Pons (tissue), 1 donor: ENCODE measurements at places on chromosomes 7 and 10.

GRCh38 chr7:55457801-55458200, 92.7 kb downstream of the LANCL2 start:
- no peak for DNase-seq

DNA sequence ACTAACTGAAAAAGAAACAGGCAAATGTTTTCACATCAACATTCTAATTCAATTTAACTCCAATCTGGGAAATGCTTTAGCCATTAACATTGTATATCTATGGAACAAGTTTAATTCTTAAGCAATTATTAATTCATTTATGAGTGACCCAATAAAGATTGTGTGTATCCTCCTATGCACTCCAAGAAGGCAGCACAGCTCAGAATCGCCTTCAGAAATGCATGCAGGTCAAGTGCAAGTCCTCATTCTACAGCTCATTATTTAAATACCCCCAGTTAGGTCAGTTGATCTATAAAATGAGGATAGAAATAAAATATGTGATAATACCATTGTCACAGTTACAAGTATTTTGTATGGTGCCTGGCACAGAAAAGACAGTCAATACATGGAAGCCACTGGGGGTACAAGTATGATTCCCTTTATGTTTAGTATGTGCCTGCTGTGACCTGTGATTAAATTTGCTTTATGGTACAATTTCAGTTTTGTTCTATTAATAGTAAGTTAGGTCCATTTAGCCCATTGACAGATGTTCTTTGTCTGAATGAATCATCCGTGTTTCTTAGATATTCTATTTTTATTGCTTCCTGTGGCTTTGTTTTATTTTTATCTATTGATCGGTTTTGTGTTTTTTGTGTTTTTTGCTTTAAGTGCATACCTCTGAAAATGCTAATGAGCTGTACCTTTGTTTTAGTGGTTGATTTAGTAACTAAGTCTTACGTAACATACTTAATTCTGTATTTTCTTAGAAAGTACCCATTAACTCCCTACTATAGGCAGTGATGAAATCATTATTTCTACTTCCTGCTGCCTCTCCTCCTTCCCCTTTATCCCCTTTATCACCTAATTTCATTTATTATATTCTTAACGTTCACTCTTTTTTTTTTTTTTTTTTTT, 42.8 kb downstream of the CPXM2 start:
- no peak for DNase-seq

- no peak for DNase-seq
These were observed 46.2 kb upstream of the STMP1 start for GRCh38 chr7:135616136-135616535.

GRCh38 chr7:42674541-42674940, 237.3 kb downstream of the C7orf25 start:
- DNase-seq = no peak

DNA sequence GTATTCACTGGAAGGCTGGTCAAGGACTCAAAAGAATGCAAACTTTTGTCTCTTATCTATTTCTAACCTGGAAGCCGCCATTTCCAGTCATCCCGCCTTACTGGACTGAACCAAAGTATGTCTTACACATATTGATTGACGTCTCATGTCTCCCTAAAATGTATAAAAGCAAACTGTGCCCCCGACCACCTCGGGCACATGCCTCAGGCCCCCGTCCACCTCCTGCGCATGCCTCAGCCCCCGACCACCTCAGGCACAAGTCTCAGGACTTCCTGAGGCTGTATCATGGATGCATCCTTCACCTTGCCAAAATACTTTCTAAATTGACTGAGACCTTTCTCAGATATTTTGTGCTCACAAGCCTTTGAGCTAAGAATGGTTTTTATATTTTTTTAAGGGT, 148.6 kb downstream of the PTPRN2 start:
- DNase-seq = no peak

DNA sequence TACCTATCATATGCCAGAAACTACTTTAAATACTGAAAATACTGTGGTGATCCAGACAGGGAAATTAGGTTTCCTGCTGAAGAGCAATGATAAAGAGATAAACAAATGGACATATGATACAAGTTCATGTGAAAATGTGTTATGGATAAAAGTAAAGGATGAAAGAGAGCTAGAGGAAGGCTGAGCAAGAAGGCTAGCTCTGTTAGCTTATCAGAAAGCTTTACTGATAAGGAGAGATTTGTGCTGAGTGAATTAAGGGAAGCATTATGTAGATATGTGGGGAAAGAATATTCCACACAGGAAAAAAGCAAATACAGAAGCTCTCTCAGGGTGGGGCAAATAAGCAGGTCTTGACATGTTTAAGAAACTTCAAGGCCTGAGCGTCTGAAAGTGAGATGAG, 308.4 kb downstream of the HDAC9 start:
- no peak for DNase-seq

DNA sequence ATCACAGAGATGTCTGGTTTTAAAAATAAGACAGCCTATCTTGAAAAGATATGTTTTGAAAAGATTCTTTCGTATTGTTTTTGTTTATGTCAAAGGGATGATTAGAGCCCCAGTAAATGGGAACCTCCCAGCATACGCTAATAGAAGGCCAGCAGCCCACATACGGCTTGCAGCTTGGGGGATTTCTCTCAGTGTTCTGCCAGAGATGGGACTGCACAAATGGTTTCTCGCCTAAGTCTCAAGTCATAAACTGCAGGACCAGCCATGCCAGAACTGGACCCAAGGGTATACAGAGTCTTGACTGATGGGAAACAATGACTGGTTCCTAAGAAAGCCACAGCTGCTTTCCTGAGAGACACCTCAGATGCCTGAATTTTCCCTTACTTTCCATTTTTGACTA, 306.9 kb upstream of the DGKB start:
- no peak for DNase-seq

DNA sequence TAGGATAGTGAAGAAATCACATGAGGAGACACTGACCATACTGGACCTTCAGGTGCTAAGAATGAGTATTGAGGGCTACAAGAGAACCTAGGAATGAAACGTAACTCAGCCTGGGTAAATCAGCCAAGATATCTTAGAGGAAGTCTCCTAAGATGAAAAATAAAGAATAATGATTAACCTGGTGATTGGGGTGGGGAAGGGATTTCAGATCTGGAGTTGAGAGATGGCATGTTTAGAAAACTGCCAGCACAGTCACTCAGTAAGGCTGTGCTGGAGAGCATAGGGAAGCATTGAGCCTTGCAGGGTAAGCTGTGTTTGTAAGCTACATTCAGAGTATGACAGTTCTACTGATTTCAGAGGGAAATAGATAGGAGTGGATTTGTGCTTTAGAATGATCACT, 1.9 kb upstream of the MALRD1 start:
- DNase-seq = no peak

- no peak for DNase-seq
These were observed 9.0 kb upstream of the VSIR start for GRCh38 chr10:71782221-71782916.

DNA sequence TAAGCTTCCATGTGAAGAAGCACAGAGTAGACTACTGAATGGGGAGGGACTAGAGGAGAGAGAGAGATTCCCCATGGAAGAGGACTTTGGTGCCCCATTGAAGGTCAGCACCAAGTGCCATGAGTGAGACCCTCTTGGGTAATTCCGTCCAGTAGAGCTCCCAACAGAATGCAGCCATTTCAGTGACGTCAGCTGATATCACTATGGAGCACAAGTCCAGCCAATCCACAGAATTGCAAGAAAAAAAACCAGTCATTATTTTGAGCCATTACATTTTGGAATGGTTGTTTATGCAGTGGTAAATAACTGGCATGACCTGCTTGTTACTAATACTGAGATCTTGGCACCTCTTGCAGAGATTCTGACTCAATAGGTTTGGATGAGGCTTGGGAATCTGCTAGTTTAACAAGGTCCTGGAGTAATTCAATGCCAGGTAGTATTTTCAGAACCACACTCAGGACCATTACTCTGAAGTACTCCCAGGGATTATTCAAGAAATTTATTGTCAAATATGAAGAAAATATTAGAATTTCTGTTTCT, 52.6 kb upstream of the SP8 start:
- no peak for DNase-seq

DNA sequence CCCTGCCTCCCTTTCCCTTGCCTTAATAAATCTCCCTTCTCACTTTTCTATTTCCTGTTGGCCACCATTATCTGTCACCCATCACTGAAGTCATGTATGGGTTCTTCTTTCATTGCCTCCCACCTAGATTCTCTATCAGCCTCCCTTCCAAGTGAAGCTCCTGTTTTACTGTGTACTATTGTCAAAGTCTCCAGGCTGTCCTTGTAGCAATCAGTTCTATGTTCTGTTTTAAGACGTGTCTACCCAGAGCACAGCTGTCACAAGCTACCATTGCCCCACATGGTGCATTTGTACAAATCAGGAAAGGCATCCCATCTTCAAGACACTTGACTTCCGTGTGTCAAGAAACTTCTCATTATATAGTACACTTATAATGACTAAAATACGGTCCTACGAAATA, 39.7 kb upstream of the ABCB5 start:
- no peak for DNase-seq

- DNase-seq = no peak
These were observed 54.4 kb downstream of the PROSER2 start for GRCh38 chr10:11877591-11877905.

DNA sequence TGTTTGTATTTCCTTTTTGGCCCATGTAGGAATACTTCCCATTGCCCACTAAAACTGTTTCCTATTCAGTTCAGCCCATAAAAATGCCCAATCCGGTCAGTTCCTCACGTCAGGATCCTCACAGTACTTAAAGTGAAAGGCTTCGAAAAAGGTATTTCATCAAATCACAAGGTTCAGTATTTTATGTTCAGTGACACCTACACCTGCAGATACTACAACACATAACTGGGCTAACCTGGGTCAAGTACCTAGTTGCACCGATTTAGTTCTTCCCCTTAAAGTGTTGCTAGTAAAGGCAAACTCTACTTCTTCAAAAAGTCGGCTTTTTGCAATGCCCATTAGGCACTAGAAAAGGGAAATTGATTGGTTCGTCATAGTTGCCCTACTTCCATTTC, 1.1 kb downstream of the SNX13 start:
- DNase-seq = peak; percentile 53

DNA sequence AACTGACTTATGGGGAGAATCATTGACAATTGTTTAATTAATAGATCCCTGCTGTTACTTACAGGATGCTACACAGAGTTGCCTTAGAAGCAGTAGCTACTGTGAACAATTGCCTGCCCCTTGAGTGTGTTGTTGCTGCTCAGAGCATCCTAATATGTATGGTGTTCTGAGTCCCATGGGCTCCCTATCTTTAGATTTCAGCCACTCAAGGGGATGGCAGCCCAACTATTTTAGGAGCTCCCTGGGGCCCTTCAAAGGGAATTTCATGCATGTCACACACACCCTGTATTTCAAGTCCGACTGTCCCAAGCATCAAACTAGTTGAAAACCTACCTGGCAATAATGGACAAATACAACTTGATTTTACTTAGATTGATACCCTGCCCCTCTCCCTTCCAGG, 111.2 kb downstream of the NOC3L start:
- DNase-seq = no peak

GRCh38 chr7:102261451-102261850, 25.2 kb upstream of the SH2B2 start:
- DNase-seq = peak; percentile 69

DNA sequence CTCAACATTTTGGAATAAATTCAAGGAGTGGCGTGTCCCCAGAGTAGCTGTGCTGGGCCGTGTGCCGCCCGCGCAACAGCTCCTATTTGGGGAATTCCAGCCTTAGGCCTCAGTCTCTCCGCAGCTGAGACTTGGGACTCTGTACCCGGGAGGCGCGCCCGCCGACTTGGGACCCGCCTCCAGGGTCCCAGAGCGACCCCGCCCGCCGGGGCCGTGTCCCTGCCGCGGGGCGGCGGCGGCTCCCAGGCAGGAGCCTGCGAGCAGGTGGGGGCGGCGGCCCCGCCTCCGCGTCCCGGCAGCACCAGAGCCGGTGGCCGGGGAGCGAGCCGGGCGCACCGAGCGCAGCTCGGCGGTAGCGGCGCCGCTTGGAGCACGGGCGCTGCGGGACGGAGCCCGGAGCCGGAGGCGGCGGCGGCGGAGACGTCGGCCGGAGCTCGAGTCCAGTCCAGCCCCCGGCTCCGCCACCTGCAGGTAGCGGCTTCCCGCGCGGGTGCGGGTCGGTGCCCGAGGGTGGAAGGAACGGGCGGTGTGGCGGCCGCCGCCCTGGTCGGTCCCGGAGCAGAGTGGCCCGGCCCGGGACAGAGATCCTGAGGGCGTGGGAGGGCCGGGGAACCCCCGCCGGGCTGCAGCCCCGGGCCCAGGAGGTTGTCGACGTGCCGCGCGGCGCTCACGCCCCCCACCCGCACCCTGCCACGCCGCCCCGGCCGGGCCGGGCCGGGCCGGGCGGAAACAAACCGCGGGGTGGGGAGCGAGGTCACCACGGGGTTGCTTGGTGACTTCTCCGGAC, at the start of gene WIPF3:
WIPF3 (plus strand) TSS at position 301 of the 787 bp plus-strand sequence. CDS start 28,217 bp downstream, outside the sequence.
- no peak for DNase-seq

- no peak for DNase-seq
These were observed 13.8 kb downstream of the MXI1 start for GRCh38 chr10:110221044-110221720.
